Effector memory CD4-positive, alpha-beta T cell (primary cell): ENCODE measurements at places on chromosomes 16 and 17.

GRCh38 chr17:81109957-81110356 lies 55.4 kb upstream of the PVALEF start:
- DNase-seq, result no peak

DNA sequence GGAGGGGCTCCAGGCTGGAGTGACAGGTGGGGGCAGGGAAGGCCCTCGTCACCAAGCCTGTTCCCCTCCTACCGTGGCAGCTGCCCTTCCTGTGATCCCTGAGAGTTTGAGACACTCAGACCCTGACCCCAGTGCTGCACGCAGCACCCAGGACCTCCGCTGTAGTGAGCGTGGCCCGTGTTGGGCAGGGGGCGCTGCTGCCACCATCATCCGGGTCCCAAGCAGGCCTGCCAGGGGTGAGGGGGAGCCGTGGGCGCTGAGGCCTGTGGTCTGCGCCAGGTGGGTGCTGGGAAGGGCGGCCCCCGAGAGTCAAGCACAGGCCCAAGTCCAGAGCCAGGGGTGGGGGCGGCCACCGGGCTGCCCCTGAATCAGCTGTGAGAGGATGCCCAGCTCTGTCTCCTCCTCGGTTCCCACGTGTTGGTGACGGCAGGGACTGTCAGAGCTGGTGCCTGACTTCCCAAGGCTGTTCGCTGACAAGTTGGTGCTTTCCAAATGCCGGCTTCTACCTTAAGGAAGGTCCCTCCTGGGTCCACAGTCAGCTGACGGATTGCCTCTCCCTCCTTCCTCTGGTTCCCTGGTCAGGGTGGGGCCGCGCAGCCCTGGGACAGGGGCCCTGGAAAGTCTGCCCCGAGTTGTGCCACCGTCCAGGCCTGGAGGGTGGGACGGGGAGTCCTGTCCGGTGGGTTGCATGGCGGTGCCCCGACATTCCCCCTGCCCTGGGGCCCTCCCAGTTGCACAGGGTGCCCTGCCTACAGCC lies 31.1 kb downstream of the TPSG1 start:
- DNase-seq, result no peak

GRCh38 chr17:66675991-66676371 lies 158.9 kb upstream of the CACNG5 start:
- DNase-seq, result no peak

GRCh38 chr17:45430006-45430737 lies 2.5 kb downstream of the ARHGAP27 start:
- no peak for DNase-seq

DNA sequence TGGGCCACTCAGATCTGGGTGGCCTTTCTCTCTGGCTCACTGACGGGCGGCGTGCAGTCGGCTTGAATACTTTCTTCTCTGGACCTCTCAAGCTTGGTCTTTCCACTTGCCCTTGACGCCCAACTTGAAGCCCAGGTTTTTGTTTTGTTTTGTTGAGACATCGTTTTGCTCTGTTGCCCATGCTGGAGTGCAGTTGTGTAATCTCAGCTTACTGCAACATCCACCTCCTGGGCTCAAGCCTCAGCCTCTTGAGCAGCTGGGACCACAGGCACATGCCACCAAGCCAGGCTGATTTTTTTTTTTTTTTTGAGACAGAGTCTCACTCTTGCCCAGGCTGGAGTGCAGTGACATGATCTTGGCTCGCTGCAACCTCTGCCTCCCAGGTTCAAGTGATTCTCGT lies 22.7 kb upstream of the KIF19 start:
- DNase-seq, result no peak

GRCh38 chr17:11638700-11639265 lies 40.5 kb downstream of the DNAH9 start:
- DNase-seq, result no peak

DNA sequence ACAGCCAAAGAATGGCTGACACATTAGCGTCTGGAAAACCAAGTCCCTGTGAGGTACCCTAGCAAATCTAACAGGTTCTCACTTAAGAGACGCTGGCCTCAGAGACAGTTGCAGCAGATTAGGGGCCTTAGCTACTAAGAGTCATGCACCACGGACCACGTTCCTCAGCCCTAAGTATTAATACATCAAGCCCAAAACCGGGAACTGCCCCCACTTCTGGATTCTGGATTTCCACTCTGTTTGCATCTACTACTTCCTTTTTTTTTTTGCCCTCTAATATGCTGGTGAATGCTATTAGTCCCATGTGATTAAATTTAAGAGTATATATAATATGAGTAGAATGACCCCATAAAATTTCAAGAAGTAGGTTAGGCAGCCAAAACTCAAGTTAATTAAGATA lies 775 bp upstream of the TERB1 start:
- no peak for DNase-seq

DNA sequence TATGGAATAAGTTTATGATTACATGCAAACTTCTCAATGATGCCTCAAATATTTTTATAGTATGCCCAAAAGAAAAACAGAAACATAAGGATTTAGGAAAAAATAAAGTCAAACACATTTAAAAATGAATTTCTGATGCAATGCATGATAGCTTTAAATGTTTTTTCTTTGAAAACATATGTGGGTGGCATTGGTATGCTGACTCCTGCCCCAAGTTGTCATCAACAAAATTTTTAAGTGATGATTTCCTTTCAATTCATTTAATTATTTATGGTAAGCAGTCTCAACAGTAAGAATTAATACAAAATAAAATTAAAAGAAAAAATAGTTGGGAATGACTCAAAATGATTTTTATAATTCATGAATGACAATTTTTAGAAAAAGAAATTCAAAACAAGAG lies 104.9 kb downstream of the CEP112 start:
- no peak for DNase-seq

GRCh38 chr17:10792151-10792550 lies 11.7 kb downstream of the TMEM238L start:
- DNase-seq, result no peak

GRCh38 chr16:84925092-84925772 lies 86.1 kb downstream of the ZDHHC7 start:
- DNase-seq, result peak; percentile 51

GRCh38 chr17:59299400-59300092 lies 31.9 kb upstream of the YPEL2 start:
- DNase-seq, result no peak

GRCh38 chr16:58417600-58417999 lies 25.3 kb downstream of the GINS3 start:
- no peak for DNase-seq

DNA sequence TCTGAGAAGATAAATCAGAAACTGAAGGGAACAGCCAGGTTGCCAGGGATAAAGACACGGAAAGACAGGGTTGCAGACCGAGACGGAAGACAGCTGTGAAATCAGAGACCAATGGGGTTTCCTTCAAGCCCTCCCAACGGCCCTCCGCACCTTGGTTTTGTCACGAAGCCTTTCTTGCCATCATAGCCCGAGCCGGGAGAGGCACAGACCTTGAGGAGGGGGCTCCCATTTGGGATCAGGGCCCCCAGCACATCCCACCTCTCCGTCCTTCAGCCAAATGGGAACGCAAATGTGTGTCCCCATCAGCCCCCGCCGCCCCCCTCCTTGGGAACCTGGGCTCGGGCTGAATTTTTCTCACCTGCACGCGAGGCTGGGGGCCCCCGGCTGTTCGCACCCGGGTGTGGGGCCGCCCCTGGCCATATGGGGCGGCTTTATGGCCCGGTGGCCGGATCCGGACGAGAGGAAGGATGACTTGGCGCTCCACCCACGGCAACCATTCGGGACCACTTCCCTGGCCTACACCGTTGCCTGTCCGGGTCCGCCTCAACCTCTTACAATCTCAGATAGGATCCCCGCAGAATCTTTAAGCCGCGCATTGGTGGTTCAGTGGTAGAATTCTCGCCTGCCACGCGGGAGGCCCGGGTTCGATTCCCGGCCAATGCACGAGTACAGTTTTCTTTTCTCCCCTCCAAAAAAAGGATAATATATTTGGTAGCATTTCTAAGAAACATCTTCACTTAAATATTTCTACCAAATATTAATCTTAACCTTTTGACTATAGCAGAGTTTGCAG lies 1.4 kb upstream of the HES7 start:
- peak; percentile 81 for DNase-seq

DNA sequence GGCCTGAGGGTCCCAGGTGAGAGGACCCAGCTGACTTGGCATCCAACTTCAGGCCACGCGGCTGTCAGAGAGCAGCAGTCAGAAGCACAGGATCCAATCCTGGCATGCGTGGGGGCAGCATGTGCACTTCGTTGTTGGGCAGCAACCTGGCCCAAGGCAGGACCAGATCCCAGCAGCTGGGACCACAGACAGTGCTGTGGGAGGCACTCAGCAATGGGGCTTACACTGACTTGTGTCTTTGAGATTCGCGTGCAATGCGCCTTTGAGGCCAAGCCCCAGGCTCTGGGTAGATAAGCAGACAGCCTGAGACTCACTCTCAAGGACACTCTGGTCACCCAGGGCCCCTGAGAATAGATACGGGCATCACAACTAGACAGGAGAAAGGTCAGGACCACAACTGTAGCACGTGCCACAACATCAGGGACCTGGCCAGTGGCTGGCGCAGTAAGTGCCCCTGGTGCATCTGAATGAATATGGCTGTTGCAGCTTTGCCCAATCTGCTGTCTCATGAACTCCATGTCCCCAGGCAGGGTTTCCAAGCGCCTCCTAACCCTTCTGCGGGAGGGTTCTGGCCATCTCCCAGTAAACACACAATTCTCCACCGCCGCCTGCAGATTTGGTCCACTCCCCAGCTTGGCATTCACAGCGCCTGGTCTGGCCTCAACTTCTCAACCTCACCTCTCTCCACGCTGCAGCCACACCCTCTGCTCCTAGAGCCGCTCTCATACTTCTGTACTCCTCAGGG lies 3.2 kb downstream of the PAM16 start:
- no peak for DNase-seq

DNA sequence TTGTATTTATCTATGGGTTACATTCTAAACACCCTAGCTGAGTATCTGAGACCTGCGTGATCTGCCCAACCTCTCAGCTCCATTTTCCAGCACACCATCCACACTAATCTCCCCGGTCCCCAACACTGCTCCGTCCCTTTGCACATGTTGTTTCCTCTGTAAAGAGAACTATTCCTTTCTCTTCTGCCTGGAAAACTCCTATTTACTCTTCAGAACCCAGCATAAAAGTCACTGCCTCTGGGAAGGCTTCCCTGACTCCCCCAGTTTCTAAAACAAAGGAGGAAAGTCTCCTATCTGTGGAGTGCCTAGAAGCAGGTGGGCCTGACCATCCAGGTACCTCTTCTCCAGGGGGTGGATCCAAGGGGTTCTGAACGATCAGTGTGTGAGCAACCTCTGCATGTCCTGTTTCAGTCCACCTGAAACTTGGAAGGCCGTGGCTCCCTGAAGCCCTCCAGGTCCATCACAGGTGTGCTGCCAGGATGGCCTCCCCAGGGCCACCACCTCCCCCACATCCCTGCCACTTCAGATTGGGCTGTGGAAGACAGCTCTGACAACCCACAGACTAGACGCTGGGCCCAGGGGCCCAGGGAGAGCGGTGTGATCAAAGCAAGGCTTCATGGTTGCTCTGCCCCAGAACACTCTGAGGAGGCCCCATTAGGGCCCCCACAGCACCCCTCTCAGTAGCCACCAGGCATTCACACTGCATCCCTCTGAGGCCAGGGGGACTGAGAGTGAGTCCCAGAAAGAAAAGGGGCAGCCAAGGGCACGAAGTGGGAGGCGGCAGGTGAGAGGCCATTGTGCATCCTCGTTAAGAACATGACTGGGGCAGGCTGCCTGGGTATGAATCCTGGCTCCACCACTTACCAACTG lies 20.3 kb downstream of the MPP3 start:
- DNase-seq, result no peak

DNA sequence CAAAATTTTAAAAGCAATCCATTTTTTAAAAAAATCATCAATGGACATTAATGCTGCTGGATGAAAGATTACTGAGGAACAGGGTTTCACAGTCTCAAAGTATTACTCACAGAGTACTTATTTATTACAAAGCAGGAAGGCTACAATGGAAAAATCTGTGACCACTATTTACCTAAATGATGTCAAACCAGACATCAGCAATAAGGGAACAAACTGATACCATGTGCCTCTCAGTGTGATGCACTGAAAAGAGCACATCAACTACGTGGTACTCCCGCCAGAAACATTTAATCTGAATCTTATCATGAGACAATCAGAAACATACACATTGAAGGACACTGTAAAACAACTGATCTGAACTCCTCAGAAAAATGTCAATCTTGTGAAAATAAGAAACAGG lies 124.2 kb downstream of the PARN start:
- no peak for DNase-seq

- DNase-seq, result no peak
Observed at GRCh38 chr17:54029986-54030385, 207.3 kb downstream of the KIF2B start.

GRCh38 chr17:21493993-21494392 lies 117.8 kb downstream of the KCNJ12 start:
- DNase-seq, result no peak

DNA sequence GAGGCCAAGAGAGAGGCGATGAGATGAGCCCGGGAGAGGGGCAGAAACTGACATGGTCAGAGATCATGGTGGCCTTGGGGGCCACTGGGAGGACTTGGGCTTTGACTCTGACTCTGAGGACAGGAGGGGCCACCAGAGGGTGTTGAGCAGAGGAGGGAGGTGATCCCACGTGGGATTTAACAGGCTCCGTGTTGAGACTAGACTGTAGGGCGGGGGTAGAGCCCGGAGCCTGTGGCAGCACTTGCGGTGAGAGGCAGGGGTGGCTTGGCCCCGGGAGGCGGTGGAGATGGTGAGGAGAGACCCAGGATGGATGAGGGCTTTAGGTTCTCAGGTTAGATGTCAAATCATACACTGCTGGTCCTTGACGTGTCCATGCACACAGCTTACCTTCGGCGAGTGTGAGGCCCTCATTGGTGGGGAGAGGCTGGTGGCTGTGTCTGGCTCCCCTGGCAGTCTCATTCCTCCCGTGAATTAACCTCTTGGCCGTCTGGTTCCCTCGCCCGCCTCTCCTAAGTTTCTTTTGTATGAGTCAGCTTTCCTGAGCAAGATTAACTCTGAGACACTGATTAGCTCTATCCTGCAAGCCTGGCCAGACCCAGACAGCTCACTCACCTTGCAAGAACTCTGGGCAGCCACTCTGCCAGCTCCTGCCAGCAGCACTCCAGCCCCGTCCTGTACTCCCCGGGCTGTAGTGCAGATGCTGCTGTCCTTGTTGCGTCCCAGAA lies 39.7 kb downstream of the VPS35L start:
- DNase-seq, result no peak

GRCh38 chr17:19762515-19762961 lies 14.4 kb upstream of the ALDH3A1 start:
- DNase-seq, result peak; percentile 33

DNA sequence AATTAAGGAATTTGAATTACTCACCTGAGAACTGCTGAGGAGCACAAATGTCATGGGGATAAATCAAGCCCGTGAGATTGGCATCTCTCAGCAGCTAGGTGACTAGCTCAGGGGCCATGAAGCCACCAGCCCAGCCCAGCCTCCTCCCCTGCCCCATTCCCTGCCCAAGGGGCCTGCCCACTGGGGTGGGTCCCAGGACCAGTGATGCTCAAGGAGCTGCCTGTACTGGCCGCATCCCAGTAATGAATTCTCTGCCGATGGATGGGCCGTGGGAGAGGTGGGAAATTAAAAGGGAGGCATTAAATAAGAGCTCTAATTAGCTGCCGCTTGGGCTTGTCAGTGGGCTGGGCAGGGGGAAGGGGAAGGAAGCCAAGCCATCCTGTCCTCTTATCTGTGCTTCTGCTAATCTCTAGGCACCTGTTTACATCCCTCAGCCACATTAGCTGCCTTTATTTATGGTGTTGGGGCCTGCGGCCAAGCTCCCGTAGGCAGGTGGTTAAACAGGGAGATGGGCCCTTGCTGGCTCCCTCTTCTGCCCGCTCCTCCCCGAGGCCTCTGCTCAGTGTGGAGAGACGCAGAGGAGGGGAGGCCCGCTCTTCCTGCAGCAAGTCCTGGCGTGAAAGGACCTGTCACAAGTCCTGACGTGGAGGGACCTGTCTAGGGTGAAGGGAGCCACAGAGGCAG lies 48.8 kb downstream of the PIPOX start:
- no peak for DNase-seq

GRCh38 chr17:43118679-43119615 lies 6.2 kb downstream of the BRCA1 start:
- DNase-seq, result no peak
